Spleen (tissue), 13 donors: ENCODE measurements at places on chromosomes 3 and 15. TPM values are rescaled to one million over a fixed set of nuclear protein-coding genes. Genes with fewer than 3 reads are reported as not detected.

The NKIRAS1 gene
- total RNA-seq: 14.2 TPM

DNA sequence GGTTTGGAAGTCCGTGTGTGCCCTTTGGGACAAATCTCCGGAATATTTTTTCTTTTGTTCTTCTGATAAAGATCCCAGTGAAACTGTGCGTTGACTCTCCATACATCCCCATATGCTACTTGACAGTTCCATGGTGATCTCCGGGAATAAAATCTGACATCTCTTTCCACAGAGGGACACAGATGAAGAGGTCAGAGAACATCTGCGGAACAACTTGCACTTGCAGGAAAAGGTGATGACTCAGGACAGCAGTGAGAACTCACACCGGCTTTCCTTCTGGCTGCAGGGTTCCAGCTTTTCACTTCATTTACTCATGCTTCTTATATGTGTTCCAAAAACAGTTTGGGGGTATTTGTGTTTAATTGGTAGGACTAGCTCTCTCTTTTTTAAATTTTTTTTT lies 157.5 kb upstream of the CHRM5 start:
- no peaks in the 10 kb centered on the region for H3K36me3 ChIP-seq
- no peaks in the 10 kb centered on the region for H3K4me1 ChIP-seq
- DNase-seq: no peak
- H3K27ac ChIP-seq: no peak overlapping the region
- no peaks in the 10 kb centered on the region for H3K27me3 ChIP-seq

GRCh38 chr3:97927704-97928103 lies 44.5 kb downstream of the RIOX2 start:
- no peaks in the 10 kb centered on the region for H3K27me3 ChIP-seq
- no peaks in the 10 kb centered on the region for H3K36me3 ChIP-seq
- no peak overlapping the region for H3K27ac ChIP-seq
- DNase-seq: no peak

The KBTBD13 gene
- not detected for total RNA-seq

The ALS2CL gene
- 16.3 TPM for total RNA-seq

- no peak overlapping the region for H3K27ac ChIP-seq
- no peaks in the 10 kb centered on the region for H3K27me3 ChIP-seq
- peaks cover 4% of the 10 kb centered on the region for H3K4me1 ChIP-seq
- no peaks in the 10 kb centered on the region for H3K36me3 ChIP-seq
- peak; percentile 20 for DNase-seq
- H3K4me3 ChIP-seq: no peak overlapping the region
Measured at GRCh38 chr3:194380326-194380725, 10.8 kb upstream of the LRRC15 start.

The GPR171 gene
- 9.3 TPM for total RNA-seq

The STAC gene
- 0.95 TPM for total RNA-seq

The DLEC1 gene
- total RNA-seq: 1.5 TPM
